ENCODE measurements at places on chromosomes 16 and 17.
A peak's percentile ranks its signal among the peaks of the same experiment; 100 is the strongest.

- DNase-seq = peak; percentile 85
These were observed 39.3 kb downstream of the CYB561 start for GRCh38 chr17:63406689-63407330.

DNA sequence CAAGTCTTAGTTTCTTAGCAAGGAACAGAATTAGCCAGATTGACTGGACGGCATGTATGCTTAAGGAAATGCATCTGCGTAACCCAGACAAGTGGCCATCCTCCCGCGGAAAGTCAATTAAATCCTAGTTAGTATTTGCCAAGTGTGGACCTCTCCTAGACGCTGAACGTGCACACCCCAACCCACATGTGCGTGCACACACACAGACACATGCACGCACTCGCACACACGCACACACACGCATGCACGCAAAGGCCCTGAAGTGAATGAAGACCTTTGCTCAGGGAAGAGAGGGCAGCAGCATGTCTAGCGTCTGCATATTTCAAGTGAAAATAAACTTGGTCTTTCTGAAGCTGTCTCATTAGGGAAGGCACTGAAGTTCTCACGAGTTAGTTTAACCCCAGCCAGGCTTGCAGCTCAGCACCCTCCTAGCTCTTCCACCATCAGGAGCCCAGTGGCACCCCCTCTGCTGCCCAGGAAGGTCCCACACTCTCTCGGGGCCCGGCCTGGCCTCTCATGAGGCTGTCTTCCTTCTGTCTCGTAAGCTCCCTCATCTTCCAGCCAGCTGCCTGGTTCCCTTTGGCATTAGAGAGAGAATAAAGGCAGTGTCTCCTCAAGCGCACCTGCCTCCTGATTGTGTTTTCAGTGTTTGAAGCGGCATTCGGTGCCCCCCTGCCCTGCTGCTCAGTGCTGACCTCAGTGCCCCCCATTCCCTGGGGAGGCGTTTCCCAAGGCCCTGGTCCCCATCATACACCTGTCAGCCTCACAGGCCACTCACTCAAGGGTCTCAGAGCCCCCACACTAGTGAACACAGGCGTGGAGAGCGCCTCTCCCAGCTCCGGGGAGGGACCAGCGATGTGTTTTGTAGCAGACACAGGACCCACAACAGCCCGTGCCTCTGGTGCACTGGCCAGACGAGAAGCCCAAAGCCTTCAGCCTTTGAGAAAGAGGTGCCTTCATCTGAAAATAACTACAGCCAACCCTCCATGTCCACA, 52.2 kb upstream of the CHMP6 start:
- DNase-seq = no peak

DNA sequence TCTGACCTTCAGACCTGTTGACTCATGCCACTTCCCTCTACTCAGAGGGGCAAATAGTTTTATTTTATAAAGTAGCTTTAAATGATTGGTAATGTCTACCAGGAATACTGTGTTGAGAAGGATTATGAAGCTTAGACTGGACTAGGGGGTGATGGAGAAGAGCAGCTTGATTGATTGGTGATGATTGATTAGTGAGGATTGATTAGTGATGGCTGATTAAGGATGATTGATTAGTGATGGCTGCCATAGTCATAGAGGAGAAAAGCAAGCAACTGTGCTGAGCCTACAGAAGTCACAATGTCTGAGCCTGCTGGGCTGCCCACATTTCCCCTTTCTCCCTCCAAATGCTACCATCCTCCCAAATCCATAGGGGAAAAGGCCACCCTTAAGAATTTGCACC, 206.8 kb upstream of the SALL1 start:
- no peak for DNase-seq

DNA sequence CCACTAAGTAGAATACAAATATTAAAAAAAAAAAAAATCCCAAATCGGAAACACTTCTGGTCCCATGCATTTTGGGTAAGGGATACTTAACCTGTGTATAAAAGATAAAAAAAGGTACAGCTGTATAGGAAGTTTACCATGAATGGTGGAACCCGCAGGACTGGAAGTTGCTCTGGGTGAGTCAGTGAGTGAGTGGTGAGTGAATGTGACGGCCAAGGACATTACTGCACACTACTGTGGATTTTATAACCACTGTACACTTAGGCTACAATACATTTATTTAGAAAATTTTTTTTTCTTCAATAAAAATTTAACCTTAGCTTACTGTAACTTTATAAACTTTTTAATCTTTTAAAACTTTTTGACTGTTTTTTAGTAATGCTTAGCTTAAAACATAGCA, 71.3 kb upstream of the BCAR1 start:
- DNase-seq = no peak

DNA sequence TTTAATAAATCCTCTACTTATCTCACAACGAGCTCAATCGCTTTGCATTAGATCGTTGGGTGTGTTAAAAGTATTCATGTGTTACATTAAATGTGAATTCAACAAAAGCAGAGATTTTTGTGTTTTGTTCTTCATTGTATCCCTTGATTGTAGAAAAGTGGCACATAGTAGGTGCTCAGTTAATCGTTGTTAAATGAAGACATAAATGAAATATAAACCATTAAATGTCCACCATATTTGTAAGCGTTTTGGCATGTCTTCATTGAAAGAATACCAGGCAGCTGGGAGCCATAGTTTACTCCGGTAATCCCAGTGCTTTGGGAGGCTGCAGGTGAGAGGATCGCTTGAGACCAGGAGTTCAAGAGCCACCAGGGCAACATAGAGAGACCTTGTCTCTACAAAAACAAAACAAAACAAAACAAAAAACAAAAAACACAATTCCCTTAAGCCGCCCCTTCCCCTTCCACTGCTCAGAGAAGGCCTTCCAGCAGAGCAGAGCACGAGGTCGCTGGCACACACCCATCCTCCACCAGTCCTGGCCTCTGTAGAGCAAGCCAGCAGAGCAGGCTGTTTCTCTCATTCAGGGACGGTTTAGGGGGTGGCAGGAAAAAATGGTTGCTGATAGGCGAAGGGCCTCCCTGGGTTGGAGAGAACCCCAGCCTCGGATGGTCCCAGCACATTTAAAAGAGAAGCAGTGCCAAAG, 673 bp upstream of the CHD9 start:
- peak; percentile 50 for DNase-seq

All from mucosa of gallbladder (tissue), 1 donor.